Stimulated activated CD8-positive, alpha-beta memory T cell treated with anti-CD3 and anti-CD28 coated beads, Interleukin-4, amount 100 ng/mL, for 1 hour (primary cell): ENCODE measurements at places on chromosomes 12 and 14.

GRCh38 chr14:95510804-95511203 is 5.6 kb downstream of the SYNE3 start:
- DNase-seq = no peak

DNA sequence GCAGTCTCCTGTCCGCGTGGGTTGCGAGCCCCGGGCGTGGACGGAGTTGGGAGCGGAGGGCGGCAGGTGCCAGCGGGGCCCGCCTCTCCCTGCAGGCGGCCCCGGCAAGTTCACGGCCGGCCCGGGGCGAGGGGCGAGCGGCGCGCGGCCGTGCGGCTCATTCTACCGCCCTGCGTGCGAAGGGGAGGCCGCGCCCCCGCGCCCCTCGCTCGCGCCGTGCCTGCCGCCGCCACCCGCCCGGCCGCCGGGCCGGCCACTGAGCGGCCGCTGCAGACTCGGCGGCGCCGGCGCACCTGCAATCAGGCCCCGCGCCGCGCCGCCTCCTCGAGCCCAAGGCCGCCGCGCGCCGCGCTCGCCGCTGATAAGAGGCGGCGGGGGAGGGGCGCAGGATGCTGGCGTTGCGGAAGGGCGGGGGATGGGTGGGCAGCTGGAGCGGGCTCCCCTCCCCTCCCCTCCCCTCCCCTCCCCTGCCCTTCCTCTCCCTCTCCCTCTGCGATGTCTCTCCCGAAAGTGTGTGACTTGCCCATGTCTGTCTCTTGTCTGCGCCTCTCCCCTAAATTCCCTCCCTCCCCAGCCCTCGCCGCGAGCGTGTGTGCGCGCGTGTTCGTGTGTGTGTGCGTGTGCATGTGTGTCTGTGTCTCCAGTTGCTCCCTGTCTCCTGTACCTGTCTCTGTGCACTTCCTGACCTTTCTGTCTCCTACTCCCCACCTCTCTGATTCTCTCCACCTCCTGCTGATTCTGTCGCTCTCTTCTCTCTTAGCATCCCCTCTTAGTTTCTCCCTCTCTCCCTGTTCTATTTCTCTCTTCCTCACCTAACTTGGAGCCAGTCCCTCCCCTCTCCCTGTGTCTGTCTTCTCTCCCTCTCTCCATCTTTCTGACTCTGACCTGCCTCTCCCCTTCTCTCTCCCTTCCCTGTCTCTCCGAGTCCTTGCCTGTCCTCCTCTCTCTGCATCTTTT is 768.1 kb upstream of the TBX3 start:
- DNase-seq = no peak

DNA sequence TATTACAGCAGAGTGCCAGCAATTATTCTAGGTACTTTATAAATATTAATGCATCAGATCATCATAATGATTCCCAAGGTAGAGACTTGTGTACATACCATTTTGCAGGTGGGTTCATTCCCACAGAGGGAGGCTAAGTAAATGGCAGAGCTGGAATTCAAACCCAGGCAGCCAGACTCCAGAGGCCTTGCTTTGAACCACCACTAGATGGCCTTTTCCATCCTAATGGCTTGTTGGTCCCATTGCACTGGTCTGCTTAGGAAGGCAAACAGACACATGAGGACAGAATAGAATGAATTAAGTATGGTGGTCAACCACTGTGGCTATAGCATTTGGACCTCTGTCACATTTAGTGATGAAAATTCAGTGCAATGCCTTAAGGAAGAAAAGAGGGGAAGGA is 158.7 kb downstream of the METTL25 start:
- DNase-seq = no peak

- DNase-seq = no peak
These were observed 52.1 kb downstream of the DRAM1 start for GRCh38 chr12:101929365-101930041.

DNA sequence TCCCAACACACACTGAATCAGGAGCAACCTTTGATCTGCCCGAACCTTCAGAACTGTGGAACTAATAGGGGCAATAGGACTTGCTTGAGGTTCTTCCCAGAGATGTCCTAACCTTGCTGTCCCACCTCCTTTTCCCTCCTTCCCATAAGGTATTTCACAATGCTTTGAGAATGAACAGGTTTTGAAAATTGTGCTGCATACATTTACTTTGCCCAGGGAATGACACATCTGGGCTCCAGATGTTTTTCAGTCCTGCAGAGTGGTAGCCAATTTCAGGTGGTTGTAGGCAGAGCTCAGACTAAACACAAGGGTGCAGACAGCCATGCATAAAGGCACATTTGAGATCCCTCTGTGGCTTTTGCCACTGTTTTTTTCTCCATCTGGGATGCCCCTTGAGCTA is 206.7 kb upstream of the PWP1 start:
- no peak for DNase-seq

GRCh38 chr12:31518680-31519227 is 72.2 kb downstream of the DENND5B start:
- DNase-seq = no peak

- no peak for DNase-seq
These were observed 54.9 kb downstream of the VWF start for GRCh38 chr12:6069437-6070093.

DNA sequence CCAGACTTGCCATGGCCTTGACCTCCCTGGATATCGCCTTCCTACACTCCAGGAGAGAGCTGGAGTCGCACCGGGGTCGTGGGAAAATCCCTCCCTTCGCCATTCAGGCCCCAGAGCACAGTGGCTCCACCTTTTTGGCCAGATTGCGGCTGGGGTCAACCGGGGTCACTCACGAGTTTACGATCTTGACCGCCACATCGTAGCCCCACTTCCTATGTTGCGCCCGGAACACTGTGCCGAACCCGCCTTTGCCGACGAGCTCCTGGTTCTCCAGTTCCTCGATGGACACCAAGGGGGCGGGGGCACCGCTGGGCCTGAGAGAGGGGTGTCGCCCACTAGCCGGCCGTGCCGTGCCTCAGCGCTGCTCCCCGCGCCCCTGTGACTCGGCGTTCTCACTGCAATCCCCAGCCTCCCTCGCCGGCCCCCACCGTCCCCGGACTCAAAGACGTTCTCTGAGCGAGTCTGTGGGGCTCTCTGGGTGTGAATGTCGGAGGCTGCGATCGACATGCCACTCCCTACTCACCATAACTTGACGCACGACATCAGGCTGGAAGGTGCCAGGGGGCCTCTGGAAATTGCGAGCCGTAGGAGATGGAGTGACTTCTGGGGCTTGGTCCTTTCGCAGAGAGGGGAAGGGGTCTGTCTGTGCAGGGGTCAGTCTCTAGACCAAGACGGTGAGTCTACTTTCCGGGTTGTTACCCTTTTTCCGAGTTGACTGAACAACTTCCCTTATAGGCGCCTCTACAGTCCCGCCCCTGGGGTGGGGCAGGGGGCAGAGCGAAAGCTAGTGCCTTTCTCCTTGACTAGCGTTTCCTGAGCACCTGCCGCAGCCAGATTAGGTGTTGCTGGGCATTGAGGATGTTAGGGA is at the start of gene RIPK3:
Gene RIPK3 (minus strand): TSS at position 708 of the 868 bp plus-strand sequence. CDS start 165 bp downstream, at position 543.
- DNase-seq = no peak

DNA sequence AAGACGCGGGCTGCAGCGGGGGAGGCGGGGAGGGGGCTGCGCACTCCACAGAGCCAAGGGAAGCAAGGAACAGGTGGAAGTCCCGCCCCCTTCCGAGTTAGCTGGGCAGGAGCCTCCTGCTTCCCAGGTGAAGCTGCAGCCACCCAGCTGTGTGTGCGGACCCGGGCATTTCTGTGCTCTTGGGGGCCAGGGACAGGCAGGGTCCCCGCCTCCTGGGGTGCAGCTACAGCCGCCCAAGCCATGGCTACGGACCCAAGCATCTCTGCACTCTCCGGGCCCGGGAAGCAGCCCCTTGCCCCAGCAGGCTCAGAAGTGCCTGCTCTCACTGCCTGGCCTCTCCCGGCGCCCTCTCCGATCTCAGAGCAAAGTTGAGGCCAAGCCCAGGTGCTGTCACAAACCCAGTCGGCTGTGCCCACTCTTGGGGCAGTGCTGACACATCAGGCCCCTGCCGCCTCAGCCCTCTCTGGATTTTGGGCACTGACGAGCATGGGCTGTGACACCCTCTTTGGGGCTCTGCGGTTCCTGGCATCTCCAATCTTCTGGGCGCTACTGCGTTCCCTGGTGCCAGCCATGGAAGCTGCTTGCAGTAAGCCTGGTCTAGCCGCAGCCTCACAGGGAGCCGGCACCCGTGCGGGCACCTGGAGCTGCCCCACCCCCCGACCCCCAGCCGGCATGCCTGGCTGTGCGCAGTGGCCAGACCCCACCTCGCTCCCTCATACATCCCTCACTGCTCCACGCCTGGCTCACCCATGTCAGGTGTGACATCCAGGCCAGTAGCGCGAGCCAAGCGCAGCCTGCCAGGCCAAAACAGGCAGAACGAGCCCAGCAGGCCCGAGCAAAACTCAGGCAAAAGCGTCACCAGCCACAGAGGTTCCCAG is 8.5 kb upstream of the MGAT4C start:
- no peak for DNase-seq

DNA sequence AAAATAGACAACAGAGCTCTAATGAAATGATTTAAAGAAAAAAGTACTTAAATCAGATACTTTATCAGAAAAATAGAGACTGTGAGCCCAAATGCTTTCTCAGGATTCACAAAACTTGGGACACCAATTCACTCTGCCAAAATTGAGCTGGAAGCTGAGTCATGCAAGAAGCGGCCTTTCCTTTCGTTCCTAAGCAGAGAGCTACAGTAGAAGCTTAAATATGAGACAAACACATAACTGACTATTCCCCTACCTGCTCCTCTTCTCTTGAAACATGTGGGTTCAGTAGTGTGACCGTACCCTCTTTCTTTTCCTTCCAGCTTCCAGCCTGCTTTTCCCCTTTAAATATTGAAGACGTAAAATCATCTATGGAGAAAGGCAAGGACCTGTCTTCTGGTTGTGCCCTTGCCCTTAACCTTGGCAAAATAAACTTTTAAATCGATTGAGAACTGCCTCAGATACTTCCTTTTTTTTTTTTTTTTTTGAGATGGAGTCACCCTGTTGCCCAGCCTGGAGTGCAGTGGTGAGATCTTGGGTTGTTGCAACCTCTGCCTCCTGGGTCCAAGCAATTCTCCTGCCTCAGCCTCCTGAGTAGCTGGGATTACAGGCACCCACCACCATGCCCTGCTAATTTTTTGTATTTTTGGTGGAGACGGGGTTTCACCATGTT is 4.4 kb upstream of the SDS start:
- DNase-seq = no peak

- peak; percentile 44 for DNase-seq
These were observed at the start of gene SLC4A8 for GRCh38 chr12:51424662-51425539. TSS of gene SLC4A8 (plus strand) at chr12:51424831. CDS start at chr12:51424988, 157 bp downstream.

DNA sequence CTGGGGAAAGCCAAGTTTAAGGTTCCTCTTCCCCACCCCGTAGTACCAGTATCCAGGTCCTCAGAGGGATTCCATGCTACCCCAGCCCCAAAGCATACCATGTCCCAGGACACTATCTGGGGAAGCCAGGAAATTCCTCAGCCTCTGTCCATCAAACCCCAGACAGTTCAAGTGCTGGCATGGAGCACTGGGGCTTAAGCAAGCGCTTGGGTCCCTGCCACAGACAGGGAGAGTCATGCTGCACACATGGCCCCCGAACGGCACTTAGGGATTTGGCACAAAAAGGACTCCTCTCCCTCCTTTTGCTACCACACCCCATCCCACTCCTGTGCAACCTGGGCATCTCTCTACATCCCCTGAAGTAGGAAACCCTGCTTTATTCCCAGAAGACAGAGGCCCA is 21.8 kb downstream of the ADCY6 start:
- no peak for DNase-seq

- DNase-seq = no peak
These were observed 15.2 kb downstream of the MED6 start for GRCh38 chr14:70585231-70585630.

DNA sequence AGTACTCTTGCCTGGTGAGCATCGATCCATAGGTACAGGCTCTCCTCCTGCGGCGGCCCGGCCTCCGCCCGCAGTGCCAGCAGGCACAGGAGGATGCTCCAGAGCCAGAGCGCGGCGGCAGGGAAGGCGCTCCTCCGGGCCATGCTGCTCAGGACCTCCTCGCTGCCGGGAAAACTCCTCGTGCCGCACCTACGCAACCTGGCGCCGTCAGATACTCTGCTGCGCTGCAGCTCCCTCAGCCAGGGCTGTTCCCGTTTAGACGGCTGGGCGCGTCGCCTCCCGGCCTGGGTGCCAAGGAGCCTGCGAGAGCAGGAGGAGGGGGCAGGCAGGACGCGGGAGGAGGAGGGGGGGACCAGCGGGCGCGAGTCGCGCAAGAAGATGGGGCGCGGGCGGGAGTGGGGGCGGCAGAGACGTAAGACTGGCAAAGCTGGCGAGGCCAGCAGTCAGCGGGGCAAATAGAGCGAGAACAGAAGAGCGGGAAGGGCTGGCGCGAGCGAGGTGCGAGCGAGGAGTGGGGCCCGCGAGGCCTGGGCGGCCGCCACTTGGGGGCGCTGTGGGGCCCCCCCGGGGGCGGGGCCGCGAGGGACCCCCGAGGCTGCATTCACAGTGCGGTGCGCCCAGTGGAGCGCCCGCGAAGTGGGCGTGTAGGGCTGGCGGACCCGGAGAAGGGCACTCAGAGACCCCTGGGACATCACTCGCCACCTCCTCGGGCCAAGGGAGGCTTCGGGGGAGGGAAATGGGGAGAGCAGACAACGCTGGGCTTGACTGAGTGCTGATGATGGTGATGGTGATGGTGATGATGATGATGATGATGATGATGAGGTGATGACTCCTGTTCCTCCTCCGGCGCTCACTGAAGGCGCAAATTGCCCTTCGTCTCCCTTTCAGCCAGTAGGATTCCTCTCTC is at the start of gene WIF1:
Gene WIF1 (minus strand): TSS at position 257 of the 907 bp plus-strand sequence. CDS start 114 bp downstream, at position 143.
- DNase-seq = no peak

- DNase-seq = no peak
These were observed 13.3 kb downstream of the BDKRB1 start for GRCh38 chr14:96269359-96269710.

- no peak for DNase-seq
These were observed 158.5 kb downstream of the KLRB1 start for GRCh38 chr12:9449181-9449580.

GRCh38 chr14:105028251-105028927 is 7.5 kb upstream of the CDCA4 start:
- DNase-seq = no peak

DNA sequence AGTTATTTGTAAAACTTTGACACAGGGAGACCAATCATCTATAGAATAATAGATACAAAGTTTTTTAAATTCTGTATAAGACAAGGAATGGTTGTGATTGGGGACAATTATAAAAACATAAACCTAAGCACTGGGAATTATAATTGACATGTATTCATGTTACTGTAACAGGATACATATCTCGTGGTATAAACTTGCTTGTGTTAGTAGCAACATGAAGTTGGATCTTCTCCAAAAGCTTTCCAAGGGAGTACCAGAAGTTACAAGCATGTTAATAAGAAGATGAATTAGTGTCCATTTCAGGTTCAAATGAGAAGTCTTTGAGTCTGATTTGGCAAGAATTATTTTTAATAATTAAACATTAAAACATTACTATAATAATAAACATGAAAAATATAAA is 42.2 kb downstream of the CDKL1 start:
- no peak for DNase-seq

GRCh38 chr12:23662966-23663365 is 286.5 kb downstream of the SOX5 start:
- DNase-seq = no peak

DNA sequence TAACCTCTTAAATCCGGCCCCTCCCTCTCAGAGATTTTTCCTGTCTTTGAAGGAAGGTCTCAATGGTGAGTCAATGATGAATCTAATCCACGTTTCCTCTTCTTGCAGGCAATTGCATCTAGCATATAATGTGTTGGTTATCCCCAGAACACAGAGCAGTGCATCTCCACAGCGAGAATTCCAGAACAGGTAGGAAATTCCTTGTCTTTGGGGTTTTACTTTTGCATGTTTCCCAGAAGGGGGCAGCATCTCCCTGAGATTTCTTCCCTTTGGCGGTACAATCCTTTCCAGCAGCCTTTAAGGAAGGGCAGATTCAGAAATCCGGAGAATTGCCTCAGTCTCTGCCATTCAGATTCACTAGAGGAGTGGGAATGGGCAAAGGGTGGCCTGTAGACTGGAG is 128.0 kb downstream of the KCNA5 start:
- DNase-seq = no peak
